Left ventricle myocardium inferior (tissue), 1 donor: ENCODE measurements at places on chromosomes 12 and 14.

DNA sequence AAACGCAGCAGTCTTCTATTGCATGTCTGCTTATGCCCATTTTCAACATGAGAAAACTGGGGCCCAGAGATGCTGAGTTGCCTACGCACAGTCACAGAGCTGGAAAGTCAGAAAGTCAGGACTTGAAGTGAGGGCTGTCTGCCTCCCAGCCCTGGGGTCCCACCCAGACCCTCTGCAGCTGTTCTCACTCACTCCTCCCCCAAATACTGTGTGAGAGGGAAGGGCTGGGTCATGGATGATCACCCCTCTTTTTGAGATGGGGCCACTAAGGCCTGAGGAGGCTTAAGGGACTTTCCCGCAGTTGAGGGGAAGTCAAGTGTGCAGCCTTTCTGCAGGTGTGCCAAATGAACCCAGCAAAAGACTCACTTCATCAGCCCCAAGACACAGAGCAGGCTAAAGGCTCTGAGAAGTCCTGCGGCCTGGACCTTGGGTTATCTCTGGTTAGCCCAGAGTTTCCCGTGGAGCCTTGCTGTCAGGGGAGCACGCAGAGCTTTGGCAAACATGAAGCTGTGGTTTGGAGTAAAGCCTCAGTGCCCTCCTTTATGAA is 18.7 kb downstream of the DTX1 start:
- DNase-seq: no peak

GRCh38 chr12:132617822-132618682 is 524 bp upstream of the P2RX2 start:
- no peak for DNase-seq

DNA sequence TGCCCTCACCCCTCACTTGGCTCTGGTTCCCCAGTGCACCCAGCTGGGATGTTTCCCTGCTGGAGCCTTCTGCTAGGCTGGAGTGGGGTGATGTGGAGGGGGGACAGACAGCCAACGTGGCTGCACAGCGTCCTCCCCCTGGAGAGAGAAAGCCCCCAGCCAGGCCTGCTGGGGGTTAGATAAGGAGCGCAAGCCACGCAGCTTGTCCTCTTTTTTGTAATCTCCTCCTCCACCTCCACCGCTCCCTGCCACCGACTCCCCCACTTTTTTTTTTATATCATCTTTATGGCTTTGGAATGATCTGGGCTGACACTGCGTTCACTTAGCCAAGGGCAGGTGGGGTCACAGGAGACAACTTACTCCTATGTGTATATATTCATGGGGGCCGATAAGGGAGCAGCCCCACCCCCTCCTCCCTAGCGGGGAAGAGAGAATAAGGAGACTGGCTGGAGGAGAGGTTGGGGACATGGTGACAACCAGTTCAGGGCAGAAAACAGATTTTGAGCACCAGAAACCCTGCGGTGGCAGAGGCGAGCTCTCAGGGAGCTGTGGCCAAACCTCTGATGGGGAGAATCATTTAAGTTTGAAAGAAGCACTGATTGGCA is 169.9 kb upstream of the LHX5 start:
- DNase-seq: no peak

DNA sequence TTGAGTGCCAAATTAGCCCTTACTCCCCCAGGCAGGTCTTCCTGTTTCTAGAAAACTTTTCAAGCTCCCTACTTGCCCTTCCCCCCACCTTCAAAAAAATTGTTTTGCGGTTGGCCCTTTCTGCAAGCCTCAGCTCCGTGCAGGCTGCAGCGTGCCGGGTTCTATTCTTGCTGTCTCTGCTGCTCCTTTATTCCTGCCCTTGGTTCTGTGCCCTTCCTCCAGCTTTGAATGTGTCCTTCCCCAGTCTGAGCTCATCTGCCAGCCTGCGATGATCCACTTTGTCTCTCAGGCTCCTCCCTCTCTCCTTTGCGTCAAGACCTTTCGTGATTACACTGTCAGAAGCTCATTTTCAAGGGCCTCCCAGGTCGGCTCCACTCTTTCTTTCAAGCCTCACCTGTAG is 98.6 kb downstream of the IRF2BPL start:
- DNase-seq: no peak

GRCh38 chr12:31508436-31509150 is 82.3 kb downstream of the DENND5B start:
- DNase-seq: no peak

GRCh38 chr12:83865431-83865830 is 1047.2 kb downstream of the SLC6A15 start:
- DNase-seq: no peak

- DNase-seq: no peak
These were observed 37.5 kb downstream of the P2RX7 start for GRCh38 chr12:121170151-121170550.

DNA sequence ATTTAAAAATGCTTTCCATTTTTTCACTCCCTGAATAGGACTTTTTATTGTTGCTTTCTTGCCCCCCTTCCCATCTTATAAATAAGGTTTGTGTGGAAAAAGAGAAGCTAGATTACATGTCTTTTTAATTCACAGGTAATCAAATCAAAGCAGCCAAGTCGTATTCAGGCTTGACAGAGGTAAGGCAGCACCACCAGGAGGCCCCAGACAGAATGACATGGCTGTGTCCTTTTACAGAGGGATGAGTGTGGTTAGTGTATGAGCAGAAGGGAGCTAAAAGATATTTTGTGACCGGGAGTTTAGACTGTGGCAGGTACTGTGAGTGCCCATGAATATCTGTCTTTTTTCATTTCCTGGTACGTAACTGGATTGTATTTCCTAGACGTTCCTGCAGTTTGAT is 596.1 kb downstream of the ETNK1 start:
- DNase-seq: no peak

GRCh38 chr12:18965203-18965602 is 164.3 kb upstream of the PLEKHA5 start:
- no peak for DNase-seq

GRCh38 chr12:47942614-47943225 is 20.7 kb upstream of the TMEM106C start:
- DNase-seq: no peak

DNA sequence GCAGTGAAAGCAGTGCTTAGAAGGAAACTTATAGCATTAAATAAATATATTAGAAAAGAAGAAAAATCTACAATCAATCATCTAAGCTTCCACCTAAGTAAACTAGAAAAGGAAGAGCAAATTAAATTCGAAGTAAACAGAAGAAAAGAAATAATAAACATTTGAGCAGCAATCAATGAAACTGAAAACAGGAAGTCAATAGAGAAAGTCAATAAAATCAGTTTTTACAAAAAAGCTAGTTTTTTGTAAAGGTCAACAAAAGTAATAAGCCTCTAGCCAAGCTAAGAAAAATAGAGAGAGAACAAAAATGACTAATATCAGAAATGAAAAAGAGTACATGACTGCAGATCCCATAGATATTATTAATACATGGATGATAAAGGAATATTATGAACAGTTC is 34.2 kb upstream of the KTN1 start:
- no peak for DNase-seq

DNA sequence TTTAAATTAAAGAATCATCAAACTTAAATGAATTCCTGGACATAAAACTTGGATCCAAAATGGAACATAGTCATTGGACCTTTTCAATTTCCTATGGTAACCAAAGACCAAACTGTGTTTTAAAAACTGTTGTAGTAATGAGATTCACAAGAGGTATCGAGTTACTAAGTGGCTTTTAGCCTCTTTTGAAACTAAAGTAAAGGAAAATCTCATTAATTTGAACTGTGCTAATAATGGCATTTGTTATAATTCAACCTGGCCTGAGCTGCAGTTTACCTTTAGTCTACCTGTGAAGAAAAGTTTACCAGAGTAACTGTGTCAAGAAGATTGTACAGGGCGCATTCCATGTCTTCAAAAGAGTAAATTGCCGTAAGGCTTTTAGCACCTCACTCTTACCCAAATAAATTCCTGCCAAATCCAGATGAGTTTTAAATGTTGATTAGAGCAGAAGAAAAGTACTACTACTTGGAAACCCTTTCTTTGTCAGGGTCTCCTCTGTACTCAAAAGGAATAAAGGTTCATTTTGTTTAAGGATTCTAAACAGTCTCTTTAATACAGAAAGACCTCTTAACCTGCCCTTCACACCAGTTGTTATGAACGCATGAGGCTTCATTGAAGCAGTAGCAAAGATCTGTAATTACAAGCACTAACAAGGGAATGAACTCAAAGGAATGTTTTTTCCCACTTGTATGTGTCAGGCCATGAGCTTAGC is 17.1 kb upstream of the MED13L start:
- no peak for DNase-seq

DNA sequence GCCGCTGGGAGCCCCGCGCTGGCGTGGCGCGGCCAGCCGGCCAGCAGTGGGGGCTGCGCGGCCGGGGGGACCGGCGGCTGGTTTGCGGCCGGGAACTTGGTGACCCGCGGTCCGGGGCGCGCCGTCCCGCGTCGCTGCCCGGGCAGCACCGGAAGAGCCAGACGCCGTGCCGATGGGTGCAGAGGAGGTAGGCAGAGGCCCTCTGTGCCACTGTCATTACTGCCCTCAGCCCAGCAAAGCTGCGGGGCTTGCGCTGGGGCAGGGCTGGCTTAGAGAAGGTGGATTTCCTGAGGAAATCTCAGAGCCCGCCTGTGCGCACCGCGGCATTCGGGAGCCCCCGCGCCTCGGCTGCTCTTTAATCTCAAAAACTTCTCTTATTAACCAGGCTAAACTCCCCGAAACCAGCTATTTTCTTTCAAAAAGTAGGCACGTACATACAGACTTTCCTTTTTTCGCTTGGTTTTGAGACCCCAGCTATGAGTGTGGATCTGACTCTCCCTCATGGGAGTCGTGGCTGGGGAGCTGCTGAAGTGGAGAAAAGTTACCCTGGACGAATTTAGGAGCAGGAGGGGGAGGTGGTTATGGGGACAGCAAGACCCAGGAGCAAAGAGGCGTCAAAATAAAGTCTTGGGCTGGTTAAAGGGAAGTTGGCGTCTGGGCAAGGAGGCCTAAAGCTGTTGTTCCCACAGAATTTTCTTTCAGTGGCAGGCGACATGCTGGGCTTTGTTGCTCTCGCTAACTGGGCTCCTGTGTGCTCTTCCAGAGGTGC is 802 bp downstream of the SUSD6 start:
- DNase-seq: peak; percentile 38

DNA sequence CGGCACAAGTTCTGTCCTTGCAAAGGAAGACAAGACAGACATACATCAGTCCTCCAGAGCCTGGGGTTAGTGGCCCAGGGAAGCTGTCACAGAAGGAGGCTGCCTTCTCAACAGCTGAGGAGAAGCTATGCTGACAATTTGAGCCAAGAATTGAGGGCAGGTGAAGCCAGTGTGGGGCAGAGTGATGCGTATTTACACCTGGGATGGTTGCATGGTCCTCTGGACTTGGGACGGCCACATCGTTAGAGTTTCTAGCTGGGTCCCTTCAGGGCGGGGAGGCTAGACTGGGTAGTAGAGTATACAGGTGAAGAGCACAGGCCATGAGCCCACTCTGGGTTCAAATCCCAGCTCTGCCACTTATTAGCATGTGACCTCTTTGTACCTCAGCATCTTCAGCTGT is 16.5 kb downstream of the KRT85 start:
- no peak for DNase-seq

GRCh38 chr12:14664434-14665023 is 31.9 kb downstream of the GUCY2C start:
- no peak for DNase-seq

- no peak for DNase-seq
These were observed 24.4 kb upstream of the BDKRB1 start for GRCh38 chr14:96231526-96232130.

GRCh38 chr12:83210933-83211332 is 524.2 kb downstream of the TMTC2 start:
- no peak for DNase-seq

DNA sequence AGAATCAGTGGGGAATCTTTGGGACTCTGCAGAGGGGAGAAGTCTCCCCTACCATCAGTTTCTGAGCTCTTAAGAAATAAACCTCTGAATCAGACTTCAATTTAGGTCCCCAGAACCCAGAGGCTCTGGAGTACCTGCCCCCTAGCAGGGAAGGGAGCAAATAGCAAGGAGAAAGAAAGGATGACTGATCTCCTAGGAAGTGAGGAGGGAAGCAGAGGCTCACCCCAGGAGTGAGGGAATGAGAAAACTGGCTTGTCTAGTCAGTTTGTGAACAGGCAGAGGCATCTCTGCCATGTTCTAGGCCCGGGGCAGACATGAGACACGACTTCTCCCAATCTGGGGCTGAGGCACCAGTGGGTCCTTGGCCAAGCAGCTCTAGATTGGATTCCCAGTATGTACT is 24.3 kb upstream of the SMUG1 start:
- DNase-seq: no peak

DNA sequence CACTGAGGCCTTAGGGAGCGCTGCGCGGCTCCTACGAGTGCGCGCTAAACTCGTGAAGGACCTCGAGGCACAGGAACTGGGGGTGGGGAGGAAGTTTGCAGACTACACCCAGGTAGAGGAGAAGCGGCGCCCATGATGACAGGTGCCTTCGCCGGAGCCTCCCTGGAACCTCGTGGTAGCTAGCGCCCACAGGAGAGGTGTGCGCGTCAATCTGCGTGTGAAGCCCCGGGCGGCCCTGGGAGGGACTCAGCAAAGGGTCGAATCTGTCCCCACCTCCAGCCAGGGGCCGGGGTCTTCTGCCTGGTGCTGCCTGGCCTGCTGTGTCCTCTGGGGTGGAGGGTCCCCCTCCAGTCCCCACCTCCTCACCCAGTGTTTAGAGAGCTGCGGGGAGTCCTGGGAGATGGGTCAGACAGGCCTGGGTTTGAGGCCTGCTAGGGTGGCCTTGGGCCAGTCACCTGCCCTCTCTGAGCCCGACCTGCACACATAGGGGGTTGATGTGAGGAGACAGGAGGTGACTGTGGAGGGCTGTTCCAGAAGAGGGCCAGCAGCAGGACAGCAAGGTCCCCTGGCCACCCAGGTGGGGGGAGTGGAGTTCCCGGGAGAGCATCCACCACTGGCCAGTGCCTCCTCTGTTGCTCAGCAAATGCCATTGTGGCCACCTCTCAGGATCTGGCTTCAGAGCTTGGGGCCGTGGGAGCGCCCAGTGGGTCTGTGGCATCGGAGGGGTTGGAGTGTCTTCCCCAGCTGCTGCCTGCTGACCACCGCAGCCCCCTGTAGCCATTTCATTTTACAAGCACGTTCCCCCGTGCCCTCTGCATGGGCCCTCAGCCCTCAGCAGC is 20.2 kb upstream of the KIF26A start:
- DNase-seq: peak; percentile 3

DNA sequence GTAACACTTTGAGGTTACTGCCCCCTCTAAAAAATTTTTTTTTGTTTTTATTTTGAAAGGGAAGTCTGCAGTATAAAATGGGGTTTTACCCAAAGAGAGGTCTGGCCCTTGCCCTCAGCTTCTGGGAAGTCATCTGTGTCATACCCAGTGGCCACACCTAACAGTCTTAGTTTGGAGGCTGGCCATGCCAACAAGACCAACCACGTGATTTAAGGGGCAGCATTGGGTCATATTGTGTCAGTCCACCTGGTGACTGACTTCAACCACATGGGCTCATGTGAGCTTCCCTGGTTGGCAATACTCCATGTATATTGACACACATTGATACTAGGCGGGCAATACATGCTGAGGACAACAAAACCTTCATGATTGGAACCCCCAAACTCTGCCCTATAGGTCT is 173.9 kb downstream of the GXYLT1 start:
- no peak for DNase-seq
